ENCODE measurements at places on chromosomes 5 and 9. TPM values are rescaled to one million over a fixed set of nuclear protein-coding genes. Genes with fewer than 3 reads are reported as not detected.

DNA sequence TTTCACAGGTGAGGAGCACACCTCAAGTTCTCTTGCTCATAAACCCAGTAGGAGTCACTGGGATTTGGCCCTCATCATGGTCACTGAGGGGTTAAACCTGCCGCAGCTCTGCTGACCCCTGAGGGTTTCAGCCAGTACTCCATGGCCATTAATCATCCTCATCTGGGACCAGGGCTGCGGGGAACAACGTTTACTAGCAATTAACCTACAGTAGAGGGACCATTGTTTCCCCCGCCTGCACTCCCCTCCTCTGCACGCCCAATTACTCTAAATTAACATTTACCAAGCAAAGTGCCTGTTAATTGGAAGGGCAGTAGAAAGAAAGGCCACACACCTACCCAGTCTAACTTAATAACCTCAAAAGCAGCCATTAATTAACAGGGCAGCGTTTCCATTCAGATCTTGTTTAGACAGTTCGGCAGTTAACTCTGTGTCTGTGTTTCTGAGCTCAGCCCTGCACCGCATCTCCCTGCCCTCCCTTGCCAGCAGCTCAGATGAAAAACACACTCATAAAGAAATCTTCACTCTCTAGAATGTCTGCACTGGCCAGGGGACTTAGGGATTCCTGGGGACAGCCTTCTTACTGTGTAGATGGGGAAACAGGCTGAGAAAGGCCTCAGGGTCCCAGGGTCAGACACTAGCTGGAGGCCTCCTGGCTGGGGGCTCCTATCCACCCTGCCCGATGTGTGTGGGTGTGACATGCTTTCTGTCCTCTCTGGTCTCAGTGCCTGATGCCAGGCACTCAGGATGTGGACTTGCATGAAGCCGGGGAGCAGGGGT lies 51.6 kb downstream of the ALG2 start:
- DNase-seq = no peak
- H3K36me3 ChIP-seq = no peaks in the 10 kb centered on the region
- H3K4me3 ChIP-seq = no peak overlapping the region
- peaks cover 48% of the 10 kb centered on the region for H3K4me1 ChIP-seq
- H3K27ac ChIP-seq = no peak overlapping the region
- no peaks in the 10 kb centered on the region for H3K27me3 ChIP-seq

The LRRTM2 gene
- total RNA-seq = 0.07 TPM

The PRUNE2 gene
- not detected for total RNA-seq

GRCh38 chr9:137832830-137833590 lies 44.6 kb upstream of the CACNA1B start:
- DNase-seq = no peak
- H3K4me1 ChIP-seq = no peaks in the 10 kb centered on the region
- peaks cover 59% of the 10 kb centered on the region for H3K36me3 ChIP-seq
- no peak overlapping the region for H3K27ac ChIP-seq

DNA sequence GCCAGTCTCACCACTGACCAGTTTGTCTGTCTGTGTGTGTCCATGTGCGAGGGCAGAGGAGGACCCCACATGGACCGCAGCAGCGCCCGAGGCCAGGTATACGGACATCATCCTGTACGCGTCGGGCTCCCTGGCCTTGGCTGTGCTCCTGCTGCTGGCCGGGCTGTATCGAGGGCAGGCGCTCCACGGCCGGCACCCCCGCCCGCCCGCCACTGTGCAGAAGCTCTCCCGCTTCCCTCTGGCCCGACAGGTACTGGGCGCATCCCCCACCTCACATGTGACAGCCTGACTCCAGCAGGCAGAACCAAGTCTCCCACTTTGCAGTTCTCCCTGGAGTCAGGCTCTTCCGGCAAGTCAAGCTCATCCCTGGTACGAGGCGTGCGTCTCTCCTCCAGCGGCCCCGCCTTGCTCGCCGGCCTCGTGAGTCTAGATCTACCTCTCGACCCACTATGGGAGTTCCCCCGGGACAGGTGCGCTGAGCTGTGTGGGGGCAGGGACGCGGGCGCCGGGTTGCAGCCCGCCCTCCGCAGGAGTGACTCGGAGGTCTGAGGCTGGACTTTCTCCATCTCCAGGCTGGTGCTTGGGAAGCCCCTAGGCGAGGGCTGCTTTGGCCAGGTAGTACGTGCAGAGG lies 6.5 kb downstream of the FGFR4 start:
- no peak for DNase-seq
- no peak overlapping the region for H3K27ac ChIP-seq
- no peaks in the 10 kb centered on the region for H3K36me3 ChIP-seq
- no peaks in the 10 kb centered on the region for H3K27me3 ChIP-seq
- H3K4me1 ChIP-seq = no peaks in the 10 kb centered on the region
- H3K4me3 ChIP-seq = no peak overlapping the region

DNA sequence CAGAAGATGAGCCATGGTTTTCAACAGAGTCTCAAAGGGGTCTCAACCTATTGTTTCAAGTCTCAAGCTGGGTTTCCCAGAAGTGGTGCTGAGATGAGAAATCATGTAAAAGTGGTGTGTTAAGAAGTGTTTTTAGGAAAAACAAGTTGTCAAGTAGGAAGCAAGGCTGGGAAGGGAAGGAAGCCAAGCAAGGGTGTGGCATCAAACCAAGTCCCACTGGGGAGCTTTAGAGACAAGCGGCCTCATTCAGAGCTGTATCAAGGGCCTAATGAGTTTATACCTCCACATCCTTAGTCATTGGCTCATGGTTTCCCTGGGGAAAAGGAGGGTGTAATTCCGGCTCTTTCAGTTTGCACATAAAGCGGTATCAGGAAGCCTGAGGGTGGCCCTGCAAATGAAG lies 26.4 kb upstream of the GABRB2 start:
- H3K36me3 ChIP-seq = no peaks in the 10 kb centered on the region
- no peak overlapping the region for H3K4me3 ChIP-seq

DNA sequence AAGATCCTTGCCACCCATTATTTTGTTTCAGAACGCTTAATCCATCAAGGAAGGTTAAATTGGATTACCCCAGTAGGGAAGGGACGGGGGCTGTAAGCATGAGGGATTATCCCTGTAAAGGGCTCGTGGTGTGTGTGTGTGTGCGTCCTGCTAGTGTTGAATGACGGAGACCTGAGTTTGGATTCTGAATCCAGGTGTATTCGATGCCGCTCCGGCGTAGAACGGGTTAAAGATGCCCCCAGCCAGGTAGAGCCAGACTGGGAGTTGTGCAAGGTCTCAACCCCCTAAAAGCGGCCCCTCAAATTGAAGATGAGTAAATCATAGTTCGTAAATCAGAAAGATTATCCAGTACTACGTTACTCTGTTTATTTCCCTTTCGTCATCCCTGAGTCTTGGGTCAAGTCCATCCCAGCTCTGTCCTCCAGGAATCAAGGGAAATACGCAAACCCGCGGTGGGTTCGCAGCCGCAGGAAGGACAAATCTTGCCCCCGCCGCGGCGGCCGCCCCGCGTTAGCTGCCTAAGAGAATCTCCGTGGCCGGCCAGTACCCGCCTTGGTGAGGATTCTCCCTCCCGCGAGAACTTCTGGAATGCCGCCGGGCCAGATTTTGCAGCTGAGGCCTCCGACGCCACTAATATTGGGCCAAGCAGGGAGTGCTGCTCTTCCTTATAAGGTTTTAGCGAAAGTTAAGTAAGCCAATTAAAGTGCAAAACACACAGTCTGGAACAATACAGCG lies 586 bp upstream of the MTAP start:
- peaks cover 47% of the 10 kb centered on the region for H3K4me1 ChIP-seq
- peak overlapping the region; percentile 99 for H3K4me3 ChIP-seq
- peaks cover 18% of the 10 kb centered on the region for H3K27me3 ChIP-seq
- no peak for DNase-seq

The RANBP17 gene
- total RNA-seq = not detected

GRCh38 chr9:129267141-129267540 lies 89.1 kb upstream of the IER5L start:
- peaks cover 20% of the 10 kb centered on the region for H3K4me1 ChIP-seq
- no peak overlapping the region for H3K4me3 ChIP-seq
- peaks cover 27% of the 10 kb centered on the region for H3K27me3 ChIP-seq
- H3K27ac ChIP-seq = no peak overlapping the region
- no peaks in the 10 kb centered on the region for H3K36me3 ChIP-seq
- no peak for DNase-seq

The PRRX2 gene
- total RNA-seq = not detected

GRCh38 chr5:3303777-3304176 lies 291.9 kb upstream of the IRX1 start:
- no peaks in the 10 kb centered on the region for H3K4me1 ChIP-seq
- H3K36me3 ChIP-seq = no peaks in the 10 kb centered on the region
- DNase-seq = no peak
- no peaks in the 10 kb centered on the region for H3K27me3 ChIP-seq
- H3K27ac ChIP-seq = no peak overlapping the region
- no peak overlapping the region for H3K4me3 ChIP-seq
